Gastrocnemius medialis (tissue), 4 donors: ENCODE measurements at places on chromosomes 2 and 18. TPM values are rescaled to one million over a fixed set of nuclear protein-coding genes. Genes with fewer than 3 reads are reported as not detected.

DNA sequence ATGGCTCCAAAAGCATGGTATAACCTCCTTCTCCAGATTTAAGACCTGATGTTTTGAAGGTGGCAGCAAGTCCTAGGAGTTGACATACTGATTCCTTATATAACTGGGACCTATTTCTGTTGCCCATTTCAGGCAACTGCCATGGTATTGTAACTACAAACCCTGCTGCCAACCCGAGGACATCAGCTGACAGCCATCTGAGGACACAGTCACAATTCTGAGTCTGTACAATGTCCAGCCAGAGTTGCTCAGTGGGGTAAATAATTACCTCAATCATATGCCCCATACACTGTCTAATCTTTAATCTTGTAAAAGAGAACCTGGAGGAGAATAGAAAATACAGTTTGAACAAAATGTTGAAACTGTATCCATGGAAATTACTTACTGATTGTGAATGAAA is 8.7 kb upstream of the GAREM2 start:
- no peaks in the 10 kb centered on the region for H3K27me3 ChIP-seq
- H3K4me1 ChIP-seq = peaks cover 3% of the 10 kb centered on the region
- H3K4me3 ChIP-seq = no peak overlapping the region
- peak overlapping the region; percentile 77 for H3K27ac ChIP-seq
- no peaks in the 10 kb centered on the region for H3K36me3 ChIP-seq
- DNase-seq = peak; percentile 70

- no peak overlapping the region for H3K27ac ChIP-seq
- no peaks in the 10 kb centered on the region for H3K4me1 ChIP-seq
- H3K4me3 ChIP-seq = no peak overlapping the region
These were observed 181.6 kb downstream of the GULP1 start for GRCh38 chr2:188473306-188473705.

Gene SH3RF3
- total RNA-seq = 3.0 TPM

Gene SERPINB4
- not detected for total RNA-seq

DNA sequence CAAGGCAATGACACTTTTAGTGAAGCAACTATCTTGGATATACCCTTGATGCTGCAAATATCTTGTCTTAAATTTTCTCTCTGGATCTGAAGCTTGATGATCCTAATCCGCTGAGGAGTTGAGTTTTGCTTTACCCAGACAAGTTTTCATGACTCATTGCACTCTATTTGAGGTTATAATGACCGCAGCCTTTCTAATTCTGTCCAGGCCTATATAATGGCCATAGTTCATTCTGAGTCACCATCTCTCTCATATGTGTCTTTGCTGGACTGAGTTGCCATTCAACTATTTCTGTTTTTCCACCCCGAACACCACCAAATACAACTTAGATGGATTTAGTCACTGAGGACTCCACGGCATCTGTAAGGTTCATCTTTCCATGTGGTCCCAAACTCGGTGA is 802.1 kb upstream of the FAM98A start:
- no peak overlapping the region for H3K27ac ChIP-seq
- no peaks in the 10 kb centered on the region for H3K4me1 ChIP-seq
- no peaks in the 10 kb centered on the region for H3K27me3 ChIP-seq

DNA sequence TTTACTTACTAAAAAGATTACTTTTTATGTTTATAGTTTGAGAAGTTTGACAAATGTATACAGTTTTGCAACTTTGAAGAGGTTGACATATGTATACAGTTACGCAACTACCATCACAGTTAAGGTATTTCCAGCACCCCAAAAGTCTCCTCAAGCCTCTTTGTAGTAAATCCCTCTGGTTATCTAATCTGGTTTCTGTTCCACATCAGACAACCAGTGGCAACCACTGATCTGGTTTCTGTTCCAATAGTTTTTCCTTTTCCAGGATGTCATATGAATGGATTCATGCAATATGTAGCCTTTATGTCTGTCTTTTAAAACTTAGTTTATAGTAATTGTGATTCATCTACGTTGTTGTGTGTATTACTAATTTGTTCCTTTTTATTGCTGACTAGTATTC is 23.5 kb downstream of the IFIH1 start:
- no peak overlapping the region for H3K27ac ChIP-seq
- DNase-seq = no peak
- H3K4me3 ChIP-seq = no peak overlapping the region
- H3K27me3 ChIP-seq = no peaks in the 10 kb centered on the region
- H3K36me3 ChIP-seq = no peaks in the 10 kb centered on the region

DNA sequence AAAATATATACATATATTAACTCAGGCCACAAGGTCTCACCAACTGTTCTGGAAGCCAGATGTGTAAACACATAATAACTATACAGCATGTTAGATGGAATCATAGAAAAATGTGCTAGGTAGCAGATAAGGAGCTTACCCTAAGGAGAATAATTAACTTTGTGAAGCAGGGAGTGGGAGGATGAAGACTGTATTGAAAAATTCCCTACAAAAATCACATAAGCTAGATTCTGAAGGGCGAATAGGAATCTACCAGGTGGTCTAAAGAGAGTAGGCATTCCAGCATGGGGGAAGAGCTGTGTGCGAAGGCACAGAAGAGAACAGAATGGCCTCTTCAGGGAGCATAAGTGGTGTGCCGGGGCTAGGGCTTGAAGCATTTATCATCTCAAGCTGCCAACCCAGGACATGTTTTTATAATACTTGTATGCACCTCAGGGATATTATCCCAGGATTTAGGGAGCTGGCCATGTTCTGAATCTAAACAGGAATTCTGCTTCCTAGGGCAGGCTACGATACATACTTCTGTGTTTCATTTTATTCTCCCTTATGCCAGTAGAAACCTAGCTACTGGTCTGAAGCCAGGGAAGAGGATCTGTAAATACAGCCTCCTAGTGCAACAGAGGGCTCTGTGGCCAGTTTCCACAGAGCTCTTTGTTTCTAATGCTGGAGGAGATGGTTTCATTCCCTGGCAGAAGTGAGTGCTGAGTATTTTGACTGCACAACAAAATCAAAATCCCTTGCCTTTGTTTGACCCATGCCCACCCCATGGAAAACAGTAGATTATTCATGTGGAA is 56.7 kb downstream of the NEMP2 start:
- no peak overlapping the region for H3K27ac ChIP-seq
- H3K27me3 ChIP-seq = no peaks in the 10 kb centered on the region
- no peak overlapping the region for H3K4me3 ChIP-seq
- H3K4me1 ChIP-seq = peaks cover 7% of the 10 kb centered on the region
- no peak for DNase-seq

Gene DTYMK
- 8.2 TPM for total RNA-seq

Gene UGT1A5
- total RNA-seq = not detected

Gene GRP
- not detected for total RNA-seq

DNA sequence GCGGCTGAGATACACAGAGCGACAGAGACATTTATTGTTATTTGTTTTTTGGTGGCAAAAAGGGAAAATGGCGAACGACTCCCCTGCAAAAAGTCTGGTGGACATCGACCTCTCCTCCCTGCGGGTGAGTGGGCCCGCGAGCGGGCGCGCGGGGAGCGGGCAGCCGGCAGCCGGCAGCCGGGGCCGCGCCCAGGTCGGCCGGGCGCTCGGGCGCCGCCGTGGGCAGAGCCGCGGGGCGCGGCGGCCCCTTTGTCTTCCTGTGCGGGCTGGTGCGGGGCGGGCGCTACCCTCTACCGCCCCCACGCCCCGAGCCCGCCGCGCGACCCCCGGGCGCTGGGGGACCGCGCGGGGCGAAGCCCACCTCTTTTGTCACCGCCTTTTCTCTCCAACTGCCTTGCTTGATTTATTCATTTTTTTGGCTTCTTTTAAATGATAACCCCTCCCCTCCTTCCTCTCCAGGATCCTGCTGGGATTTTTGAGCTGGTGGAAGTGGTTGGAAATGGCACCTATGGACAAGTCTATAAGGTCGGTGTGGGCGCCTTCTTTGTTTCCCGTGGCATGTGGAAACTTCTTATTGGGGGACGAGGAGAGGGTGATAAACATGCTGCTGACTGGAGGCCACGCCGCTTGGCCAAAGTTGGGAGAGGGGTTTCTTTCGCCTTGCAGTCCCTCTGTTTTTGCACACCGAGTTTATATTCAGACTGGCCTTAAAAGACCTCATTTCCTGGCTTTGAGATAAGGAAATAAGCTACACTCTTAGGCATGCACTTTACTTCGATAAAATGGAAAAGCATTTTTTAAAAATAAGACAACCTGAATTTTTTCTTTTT is 722 bp downstream of the MAP4K4 start:
- no peaks in the 10 kb centered on the region for H3K36me3 ChIP-seq
- DNase-seq = no peak
- H3K27me3 ChIP-seq = no peaks in the 10 kb centered on the region
- peak overlapping the region; percentile 60 for H3K27ac ChIP-seq
- peaks cover 28% of the 10 kb centered on the region for H3K4me1 ChIP-seq

Gene ANKRD53
- total RNA-seq = 0.44 TPM

Gene MXD1
- 6.1 TPM for total RNA-seq

Gene GREB1L
- total RNA-seq = 7.2 TPM

Gene ARHGEF4
- 4.7 TPM for total RNA-seq

DNA sequence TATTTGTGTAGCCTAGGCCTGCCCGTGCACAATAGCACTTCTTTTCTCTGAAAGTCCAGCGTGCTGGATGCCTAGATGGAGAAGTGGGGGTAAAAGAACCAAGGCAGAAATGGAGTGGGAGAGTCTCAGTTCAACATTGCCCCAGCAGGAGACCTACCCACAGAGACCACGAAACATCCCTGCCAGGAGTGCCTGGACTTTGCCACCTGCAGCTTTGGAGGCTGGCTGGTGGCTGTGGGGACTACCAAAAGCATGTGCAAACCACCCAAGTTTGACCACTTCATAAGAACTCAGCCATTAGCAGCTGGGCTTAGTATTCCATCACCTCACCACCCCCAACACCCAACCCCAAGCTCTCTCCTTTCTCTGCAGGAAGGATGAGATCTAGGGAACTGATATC is 416.9 kb upstream of the ID2 start:
- H3K4me3 ChIP-seq = no peak overlapping the region
- no peaks in the 10 kb centered on the region for H3K27me3 ChIP-seq
- no peaks in the 10 kb centered on the region for H3K36me3 ChIP-seq
- H3K4me1 ChIP-seq = no peaks in the 10 kb centered on the region
- DNase-seq = no peak

DNA sequence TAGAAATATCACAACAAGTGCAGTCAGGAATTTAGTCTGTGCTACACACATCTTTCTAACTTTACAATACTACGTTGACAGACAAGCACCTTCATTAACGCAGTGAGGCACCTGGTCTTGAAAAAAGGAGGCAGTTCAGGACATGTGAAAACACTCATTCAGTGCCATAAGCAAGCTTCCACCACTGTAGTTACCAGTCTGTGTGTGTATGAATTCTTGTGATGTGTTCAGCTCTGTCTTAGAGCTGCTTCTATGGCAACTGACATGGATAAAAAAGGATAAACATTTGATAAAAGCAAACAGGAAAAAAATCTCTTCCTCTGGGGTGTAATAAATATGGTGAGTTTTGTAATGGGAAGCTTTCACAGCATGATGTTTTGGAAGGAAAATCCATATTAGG is 623.8 kb upstream of the NXPH2 start:
- H3K36me3 ChIP-seq = no peaks in the 10 kb centered on the region
- no peak overlapping the region for H3K27ac ChIP-seq
- no peaks in the 10 kb centered on the region for H3K4me1 ChIP-seq
- no peak overlapping the region for H3K4me3 ChIP-seq
- no peak for DNase-seq

GRCh38 chr2:23746141-23746863 is 180.6 kb downstream of the ATAD2B start:
- H3K4me3 ChIP-seq = no peak overlapping the region
- peaks cover 22% of the 10 kb centered on the region for H3K4me1 ChIP-seq
- H3K36me3 ChIP-seq = no peaks in the 10 kb centered on the region
- peak overlapping the region; percentile 88 for H3K27ac ChIP-seq
- no peaks in the 10 kb centered on the region for H3K27me3 ChIP-seq
- DNase-seq = no peak

Gene TAF1B
- 8.4 TPM for total RNA-seq

- no peaks in the 10 kb centered on the region for H3K27me3 ChIP-seq
- no peaks in the 10 kb centered on the region for H3K36me3 ChIP-seq
- no peak overlapping the region for H3K27ac ChIP-seq
- no peaks in the 10 kb centered on the region for H3K4me1 ChIP-seq
These were observed 62.5 kb upstream of the ACTR3 start for GRCh38 chr2:113827426-113827825.

Gene PMAIP1
- 1.2 TPM for total RNA-seq

Gene PLGLB1
- not detected for total RNA-seq

- peak; percentile 69 for DNase-seq
- H3K4me1 ChIP-seq = peaks cover 12% of the 10 kb centered on the region
- peaks cover 20% of the 10 kb centered on the region for H3K36me3 ChIP-seq
- peak overlapping the region; percentile 96 for H3K27ac ChIP-seq
- peak overlapping the region; percentile 95 for H3K4me3 ChIP-seq
- H3K27me3 ChIP-seq = no peaks in the 10 kb centered on the region
These were observed 3.5 kb downstream of the RHOB start for GRCh38 chr2:20450201-20450999.

- peaks cover 27% of the 10 kb centered on the region for H3K4me1 ChIP-seq
- no peaks in the 10 kb centered on the region for H3K36me3 ChIP-seq
- no peak for DNase-seq
- H3K27ac ChIP-seq = peak overlapping the region; percentile 82
These were observed 1.3 kb downstream of the TANC1 start for GRCh38 chr2:158969715-158970240.

DNA sequence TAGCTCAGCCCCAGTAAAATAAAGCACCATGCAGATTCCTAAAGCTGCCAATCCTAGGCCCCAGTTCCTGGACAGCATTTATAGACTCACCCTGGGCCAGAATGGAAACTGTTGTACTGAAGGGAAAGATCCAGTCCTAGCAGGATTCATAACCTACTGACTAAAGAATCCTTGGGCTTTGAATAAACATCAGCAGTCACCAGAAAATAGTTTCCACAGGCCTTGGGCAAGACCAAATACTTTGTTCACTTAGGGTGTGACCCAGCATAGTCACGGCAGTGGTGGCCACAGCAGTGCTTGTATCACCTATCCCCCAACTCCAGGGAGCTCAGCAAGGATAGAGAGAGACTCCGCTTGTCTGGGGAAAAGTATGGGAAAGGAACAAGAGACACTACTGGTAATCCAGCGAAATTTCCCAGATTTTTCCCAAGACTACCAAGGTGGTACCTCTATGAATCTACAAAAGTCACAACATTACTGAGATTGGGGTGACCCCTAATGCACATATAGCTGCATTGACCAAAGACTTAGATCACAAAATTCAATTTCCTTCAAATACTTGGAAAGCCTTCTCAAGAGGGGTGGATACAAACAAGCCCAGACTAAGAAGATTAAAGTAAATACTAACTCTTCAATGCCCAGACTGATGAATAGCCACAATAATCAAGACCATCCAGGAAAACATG is 748.1 kb upstream of the LRATD1 start:
- no peaks in the 10 kb centered on the region for H3K36me3 ChIP-seq
- no peak overlapping the region for H3K27ac ChIP-seq
- H3K27me3 ChIP-seq = no peaks in the 10 kb centered on the region
- H3K4me1 ChIP-seq = no peaks in the 10 kb centered on the region
- H3K4me3 ChIP-seq = no peak overlapping the region

Gene CETN1
- not detected for total RNA-seq

DNA sequence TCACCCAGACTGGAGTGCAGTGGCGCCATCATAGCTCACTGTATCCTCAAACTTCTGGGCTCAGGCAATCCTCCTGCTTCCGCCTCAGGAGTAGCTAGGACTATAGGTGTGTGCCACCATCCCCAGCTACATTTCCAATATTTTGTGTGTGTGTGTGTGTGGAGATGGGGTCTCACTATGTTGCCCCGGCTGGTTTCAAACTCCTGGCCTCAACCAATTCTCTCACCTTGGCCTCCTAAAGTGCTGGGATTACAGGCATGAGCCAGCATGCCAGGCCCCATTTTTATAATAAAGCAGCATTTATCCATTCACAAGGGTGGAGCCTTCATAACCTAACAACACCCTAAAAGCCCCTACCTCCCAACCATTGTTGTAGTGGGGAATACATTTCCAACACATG is 52.5 kb upstream of the DTNB start:
- H3K4me1 ChIP-seq = no peaks in the 10 kb centered on the region
- H3K27me3 ChIP-seq = peaks cover 2% of the 10 kb centered on the region
- no peak for DNase-seq
- H3K27ac ChIP-seq = no peak overlapping the region
